ENCODE measurements at places on chromosomes 1 and 21.

GRCh38 chr1:65068202-65069010, 79.6 kb upstream of the AK4 start:
- peak; percentile 68 for DNase-seq

DNA sequence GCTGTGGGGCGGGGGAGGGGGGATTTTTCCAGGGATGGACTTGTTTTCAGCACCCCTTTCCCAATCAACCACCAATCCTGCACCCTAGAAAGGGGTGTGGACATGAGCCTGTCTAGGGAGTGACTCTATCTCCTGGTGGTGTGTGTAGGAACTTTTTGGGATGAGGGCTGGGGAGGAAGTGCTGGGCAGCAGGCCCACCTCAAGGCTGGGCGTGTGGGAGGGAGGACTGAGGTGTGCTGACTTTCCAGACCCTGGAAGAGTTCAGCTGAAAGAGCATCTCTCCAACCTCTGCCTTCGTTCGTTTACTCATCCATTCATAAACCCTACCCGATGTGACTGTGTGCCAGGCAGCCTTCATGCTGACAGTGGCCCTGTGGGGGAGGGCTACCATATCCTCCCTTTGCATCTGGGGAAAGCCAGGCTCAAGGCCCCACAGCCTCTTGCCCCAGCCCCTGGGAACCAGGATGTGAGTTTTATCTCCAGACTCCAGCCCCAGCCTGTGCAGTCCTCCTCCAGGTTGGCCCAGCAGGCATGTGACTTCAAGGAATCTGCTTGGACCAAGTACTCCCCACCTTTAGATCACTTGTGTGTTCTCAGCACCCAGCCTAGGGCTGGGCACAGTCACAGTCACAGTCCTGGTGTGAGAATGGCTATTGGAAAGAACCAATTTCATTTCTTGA, 6.7 kb downstream of the KNCN start:
- DNase-seq, result no peak

DNA sequence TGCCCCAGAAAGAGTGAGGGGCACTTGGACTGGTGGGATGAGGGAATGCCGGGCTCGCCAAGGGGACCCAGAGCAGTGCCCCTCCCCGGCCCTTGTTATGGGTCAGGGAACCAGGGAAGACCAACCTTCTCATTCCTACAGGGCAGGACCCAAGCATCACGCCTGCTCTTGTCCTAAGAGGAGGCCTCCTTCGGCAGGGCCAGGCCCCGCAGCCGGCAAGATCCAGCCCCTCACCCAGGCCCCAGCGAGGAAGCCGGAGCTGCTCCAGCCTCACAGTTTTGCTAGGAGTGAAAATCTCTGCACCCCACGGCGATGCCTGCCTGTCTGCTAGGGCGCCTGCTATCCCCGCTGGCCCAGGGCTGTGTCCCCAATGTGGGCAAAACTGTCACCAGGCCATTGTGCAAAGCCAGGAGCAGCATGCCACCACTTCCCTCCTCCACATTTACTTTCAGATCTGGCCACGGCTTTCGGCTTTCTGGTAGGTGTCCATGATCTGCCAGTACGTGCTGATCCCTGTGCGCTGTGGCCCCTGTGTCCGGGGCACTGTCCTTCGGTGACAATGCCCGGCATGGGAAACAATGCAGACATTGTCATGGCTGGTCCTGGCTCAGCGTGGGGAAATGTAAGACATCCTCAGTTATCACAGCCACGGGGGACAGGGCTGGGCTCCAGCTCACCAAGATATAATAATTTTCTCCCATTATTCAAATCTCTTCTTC, 9.6 kb downstream of the ACTRT2 start:
- DNase-seq, result peak; percentile 53

DNA sequence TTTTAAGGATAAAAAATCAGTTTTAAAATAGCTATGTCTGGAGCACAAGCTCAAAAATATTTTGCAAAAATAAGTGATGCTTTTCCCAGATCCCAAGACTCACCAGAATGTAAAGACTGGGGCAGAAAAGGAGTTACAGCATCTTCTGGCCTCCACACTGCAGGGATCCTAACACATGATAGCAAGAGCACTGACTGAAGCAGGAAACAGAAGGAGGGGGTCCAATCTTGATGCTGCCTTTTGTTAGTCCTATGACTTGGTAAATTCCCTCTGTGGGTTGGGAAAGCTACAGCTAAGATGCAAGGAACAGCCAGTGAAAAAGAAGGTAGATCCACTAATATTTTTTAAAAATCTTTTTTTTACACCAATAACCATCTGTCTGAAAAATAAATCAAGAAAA, 54.2 kb upstream of the TNR start:
- no peak for DNase-seq

DNA sequence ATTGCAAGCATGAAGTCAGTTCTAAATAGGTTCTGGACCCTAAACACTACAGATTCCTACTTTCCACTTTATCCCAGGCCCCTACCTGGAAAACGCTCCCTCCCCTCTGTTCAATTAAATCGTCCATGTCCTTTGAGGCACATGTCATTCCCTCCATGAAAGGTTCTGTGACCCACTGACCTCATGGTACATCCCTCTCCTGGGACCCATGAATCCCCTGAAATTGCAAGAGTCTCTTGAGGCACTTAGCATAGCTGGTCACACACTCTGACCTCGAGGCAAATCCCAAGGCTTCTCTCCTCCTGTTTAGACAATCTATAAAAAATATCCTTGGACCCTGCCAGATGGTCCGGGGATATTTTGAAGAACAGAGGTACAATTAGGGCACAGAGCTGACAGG, 34.3 kb upstream of the KRTAP19-8 start:
- DNase-seq, result no peak

DNA sequence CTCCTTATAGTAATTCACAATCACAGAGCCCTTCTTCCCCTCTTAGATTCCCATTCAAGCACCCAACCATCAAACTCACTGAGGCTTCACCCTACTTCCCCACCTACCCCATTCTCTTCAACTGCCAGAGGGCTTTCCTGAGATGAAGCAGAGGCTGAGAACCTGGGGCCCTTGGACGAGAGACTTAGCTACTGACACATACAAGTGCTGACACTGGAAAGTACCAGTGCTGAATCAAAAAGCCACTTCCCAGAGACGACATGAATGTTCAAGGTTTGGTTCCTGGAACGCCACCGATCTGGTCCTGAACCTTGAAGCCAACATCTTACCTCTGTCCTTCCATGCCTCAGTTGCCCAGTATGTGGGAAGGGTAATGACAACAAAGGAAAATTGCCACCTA, 16.6 kb upstream of the RAP1A start:
- peak; percentile 74 for DNase-seq

DNA sequence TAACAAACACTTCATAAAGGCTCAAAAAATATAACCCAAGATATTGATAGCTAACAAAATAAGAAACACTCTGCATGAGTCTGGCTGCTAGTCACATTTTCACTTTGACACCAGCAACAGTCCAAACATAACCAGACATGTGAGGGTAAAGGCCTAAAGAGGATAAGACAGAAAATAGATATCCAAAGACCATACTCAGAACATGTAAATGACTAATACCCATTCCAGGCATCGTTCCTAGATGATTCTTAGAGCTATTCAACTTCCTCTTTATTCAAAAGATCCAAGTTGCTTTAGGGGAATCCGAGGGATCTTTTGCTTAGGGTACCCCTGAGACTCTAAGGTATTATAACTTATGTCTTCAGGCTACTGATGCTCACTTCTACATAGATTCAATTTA, 5.1 kb downstream of the COL24A1 start:
- DNase-seq, result no peak
